ENCODE measurements at places on chromosomes 2 and 18.

- DNase-seq, result no peak
Observed at GRCh38 chr2:231361701-231362554, 33.6 kb upstream of the B3GNT7 start.

GRCh38 chr2:226984750-226985582 lies 149.1 kb downstream of the RHBDD1 start:
- DNase-seq, result peak; percentile 78

DNA sequence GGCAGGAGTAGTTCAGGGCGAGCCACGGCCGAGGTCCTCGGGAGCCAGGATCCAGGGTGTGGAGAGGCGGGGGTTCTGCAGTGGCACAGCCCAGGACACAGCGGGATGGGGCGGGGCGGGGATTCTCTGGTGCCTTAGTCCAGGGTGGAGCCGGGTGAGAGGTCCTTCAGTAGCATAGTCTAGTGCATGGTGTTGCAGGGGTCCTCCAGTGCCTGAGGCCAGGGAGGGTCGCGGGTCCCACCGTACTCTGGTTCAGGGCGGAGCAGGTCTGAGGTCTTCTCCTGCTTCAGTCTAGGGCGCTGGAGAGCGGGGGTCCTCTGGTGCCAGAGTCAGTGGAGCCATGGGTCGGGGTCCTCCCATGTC lies 131.1 kb downstream of the CCDC74A start:
- no peak for DNase-seq

DNA sequence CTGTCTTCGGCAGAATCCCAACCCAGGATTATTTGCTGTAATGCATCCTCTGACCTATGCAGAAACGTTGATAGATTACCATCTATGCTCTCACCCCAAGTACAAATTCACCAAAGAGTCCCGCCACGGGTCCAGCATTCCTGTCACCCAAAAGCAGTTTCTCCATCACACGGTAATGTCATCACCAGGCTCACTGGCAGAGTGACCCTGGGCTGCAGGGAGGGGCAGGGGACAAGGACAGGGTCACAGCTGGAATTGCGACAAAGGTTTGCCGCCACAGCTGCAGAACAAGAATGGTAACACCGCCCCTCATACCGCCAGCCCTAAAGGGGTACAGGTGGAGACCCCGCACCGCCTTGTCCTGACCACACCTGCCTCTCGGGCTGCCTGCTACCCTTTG lies 40.8 kb upstream of the TMEM177 start:
- no peak for DNase-seq

DNA sequence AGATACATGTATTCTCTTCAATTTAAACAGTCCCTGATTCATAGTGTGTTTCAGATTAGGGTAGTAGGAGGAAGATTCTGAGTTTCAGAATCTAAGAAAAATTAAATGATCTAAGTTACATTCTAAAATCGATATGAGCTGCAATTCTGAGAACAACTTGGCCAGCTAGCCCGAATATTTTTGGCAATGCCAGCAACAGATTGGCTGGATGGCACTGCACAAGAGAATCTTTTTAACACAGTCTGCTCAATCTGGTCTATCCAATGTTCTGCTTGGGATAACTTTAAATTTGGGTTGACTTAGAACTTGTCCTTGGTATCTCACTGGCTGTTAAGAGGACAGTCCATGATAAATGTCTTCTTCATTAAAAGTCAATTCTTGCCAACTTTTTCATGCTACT lies 853.9 kb downstream of the NRXN1 start:
- DNase-seq, result no peak

DNA sequence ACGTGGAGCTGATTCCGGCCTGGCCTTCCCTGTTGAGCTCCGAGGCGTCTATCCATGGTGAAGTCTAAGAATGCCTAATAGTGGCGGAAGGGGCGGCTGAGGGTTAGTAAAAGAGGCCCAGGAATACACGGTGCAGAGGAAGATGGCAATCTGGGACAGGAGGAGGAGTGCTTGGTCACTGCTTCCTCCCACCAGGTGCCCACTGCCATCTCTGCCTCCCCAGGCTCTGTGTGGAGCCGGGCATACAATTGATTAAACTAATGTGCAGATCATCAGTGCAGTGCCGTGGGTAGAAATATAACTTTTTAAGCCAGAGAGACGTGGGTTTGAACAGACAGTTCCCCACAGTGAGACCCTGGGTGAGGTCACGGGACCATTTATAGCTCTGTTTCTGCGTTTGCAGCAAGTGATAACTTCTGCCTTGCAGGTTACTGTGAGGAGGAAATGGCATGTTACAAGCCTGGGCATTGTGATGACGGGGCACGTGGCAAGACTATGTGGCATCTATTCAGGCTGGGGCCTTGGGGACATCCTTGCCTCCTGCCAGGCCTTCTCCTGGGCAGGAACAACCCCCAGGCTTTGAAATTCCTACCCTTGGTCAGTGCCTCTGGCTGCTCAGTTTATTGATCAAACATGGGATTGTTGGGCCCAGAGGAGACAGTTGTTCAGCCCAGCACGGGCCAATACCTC lies 204.9 kb downstream of the ASB1 start:
- DNase-seq, result no peak

DNA sequence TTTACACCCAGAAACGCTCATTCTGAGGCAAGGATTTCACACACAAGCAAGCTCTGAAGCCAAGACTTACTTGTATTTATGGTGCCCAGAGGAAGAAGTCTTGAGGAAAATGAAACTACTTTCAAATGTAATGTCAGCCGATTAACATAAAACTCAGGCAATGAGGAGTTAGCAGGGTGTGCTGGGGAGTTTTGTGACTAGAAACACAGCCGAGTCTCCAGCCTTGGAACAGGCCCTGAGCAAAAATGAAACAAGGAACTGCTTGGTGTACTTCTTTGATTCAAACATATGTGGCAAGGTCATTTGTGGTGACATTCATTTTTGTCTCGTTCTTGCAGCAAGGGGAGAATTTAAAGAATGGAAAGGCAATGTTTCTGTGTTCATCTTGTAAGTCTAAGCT lies 4.5 kb downstream of the DYTN start:
- no peak for DNase-seq

DNA sequence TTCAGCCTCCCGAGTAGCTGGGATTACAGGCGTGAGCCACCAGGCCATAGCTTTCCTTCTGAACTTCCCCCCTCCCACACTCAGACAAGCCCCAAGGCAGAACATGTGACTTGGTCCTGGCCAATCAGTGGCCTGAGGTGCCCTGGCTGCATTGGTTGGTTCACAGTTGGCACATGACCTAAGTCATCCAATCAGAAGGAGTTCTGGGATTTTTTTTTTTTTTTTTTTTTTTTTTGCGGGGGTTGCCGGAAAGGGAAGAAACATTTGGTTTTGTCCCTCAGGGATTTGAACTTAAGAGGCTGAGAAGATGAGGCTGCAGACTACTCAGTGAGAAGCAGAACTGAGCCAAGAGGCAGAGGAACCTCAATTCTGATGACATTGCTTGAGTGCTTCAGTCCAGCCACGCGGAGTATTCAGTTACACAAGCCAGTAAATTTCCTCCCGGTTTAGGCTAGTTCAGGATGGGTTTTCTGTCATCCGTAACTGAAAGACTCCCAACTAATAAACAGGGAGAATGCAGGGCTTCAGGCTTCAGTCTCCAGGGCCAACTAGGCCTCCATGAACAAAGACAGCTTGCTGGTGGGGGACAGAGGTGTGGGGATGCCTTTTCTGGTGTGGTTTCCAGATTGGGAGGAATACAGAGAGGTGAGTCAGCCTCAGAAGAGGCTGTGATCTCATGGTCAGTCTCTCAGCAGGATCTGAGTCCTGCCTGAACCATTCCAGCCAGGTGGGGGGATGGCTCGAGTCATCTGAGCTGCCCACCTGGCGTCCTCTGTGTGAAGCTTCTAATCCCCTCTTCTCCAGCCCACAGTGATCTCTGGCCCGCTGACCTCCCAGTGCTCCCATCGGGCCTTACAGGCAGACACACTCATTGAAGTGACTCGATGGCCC lies 9.2 kb downstream of the PTMA start:
- peak; percentile 45 for DNase-seq

- DNase-seq, result no peak
Observed at GRCh38 chr2:192560326-192560725, 365.6 kb upstream of the TMEFF2 start.

DNA sequence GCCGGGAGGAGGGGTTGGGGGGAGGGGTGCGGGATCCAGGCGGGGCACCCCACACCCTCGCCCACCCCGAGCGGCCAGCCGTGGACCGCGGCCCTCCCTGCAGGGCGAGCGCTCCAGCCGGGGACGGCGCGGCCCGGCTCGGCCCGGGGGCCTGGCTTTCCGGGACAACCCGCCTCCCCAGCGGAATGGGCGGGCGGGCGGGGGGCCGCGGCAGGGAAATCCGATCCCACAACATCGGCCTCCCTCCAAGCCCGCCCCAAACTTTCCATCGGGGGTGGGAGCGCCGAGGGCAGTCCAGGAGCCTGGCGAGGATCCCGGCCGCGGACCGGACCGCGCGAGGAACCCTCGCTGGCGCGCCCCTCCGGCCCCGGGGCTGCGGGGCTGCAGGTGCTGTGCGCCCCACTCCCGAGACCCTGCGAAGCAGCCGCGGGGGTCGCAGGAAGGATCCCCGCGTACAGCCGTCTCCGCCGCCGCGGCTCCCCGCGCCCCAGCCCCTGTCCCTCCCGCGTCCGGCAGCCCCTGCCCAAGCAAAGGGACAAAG lies 529 bp downstream of the SEMA4C start:
- peak; percentile 80 for DNase-seq

DNA sequence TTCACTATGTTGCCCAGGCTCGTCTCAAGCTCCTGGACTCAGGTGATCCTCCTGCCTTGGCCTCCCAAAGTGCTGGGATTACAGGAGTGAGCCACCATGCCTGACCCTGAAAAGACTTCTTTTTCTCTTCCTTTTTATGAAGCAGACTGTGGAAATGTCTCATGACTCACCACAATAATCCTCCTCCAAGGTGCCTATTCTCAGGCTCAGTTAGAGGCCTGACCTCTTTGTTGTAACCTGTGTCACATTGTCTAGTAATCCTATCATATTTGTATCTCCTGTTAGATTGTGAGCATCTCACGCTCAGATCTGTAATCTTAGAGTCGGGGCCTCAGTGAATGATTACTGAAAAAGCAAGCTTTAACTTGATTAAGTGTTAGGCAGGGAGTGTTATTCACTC lies 18.3 kb upstream of the TAF4B start:
- DNase-seq, result no peak

- DNase-seq, result no peak
Observed at GRCh38 chr18:2602844-2603243, 31.5 kb downstream of the NDC80 start.

GRCh38 chr2:47618272-47618552 lies 164.7 kb upstream of the MSH6 start:
- DNase-seq, result no peak

GRCh38 chr18:32438173-32438572 lies 32.5 kb downstream of the GAREM1 start:
- DNase-seq, result no peak

GRCh38 chr2:202530038-202530437 lies 104.7 kb upstream of the FAM117B start:
- no peak for DNase-seq

DNA sequence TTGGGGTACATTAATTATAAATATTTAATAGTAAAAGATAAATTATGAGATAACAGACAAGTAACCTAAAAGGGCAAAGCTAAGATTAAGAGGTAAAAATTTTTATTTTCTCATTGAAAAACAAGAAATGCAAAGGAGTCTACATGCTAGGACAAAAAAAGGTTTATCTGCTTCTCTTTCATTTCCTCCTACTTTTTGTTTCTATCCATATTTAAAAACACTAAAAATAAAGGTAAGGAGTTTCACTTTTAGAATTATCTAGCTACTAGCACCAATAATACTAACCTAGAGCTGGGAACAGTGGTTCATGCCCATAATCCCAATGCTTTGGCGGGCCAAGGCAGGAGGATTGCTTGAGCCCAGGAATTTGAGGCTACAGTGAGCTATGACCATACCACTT lies 1551.7 kb upstream of the SLC39A10 start:
- DNase-seq, result no peak
